ENCODE measurements at places on chromosomes 7 and 10.

- no peak for DNase-seq
Observed at GRCh38 chr10:100817268-100817839, 72.0 kb downstream of the PAX2 start.

DNA sequence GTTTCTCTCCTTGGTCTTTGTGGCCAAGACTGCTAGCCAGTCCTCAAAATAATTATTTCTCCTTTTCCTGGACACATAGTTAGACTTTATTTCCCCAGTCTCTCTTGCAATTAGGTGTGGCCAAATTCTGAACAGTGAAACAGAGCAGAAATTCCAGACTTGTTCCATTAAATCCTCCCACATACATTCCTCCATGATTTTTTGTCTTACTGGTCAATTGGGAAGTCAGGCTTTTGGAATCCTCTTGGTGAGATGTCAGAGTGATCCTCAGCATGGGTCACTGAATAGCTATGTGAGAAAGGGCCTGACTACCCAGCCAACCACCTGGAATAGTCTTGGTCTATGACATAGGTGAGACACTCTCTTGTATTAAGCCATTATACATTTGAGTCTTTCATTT, 164.2 kb downstream of the DGKI start:
- no peak for DNase-seq

DNA sequence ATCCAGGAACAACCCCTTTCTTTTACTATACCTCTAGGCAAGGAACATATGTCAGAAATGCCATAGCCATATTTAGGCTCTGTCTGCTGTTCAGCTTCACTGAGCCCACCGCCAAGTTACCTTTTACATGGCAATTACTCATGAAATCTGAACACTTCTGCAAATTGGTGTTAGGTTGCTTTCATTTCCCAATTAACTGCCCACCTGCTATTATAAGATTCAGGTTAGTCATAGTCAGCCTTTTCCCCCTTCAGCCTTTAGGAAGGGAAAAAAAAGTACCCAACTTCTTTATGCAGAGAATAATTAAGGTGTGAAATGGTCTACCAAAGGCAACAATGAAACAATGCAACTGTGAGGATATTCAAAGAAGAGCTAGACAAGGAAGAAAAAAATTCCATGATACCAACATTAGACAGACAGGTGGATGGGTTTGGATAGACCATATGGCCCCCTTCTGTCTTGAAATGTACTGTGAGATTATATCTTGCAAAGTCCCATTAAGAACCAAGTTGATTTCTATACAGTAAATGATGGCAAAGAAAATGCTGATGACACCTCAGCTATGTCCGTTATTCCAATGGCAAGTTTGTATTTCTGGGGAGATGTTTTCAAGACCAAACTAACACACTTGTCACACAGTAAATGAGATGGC, 442.1 kb upstream of the NRP1 start:
- no peak for DNase-seq

- DNase-seq, result peak; percentile 54
Observed at GRCh38 chr7:23696916-23697441, 13.0 kb upstream of the STK31 start.

- DNase-seq, result no peak
Observed at GRCh38 chr7:30936650-30937245, 25.1 kb downstream of the AQP1 start.

GRCh38 chr10:85642421-85643170, 724.0 kb downstream of the GRID1 start:
- DNase-seq, result no peak

- no peak for DNase-seq
Observed at GRCh38 chr10:47389619-47390018, 5.5 kb upstream of the ZNF488 start.

GRCh38 chr10:67861750-67862432, 22.6 kb upstream of the SIRT1 start:
- no peak for DNase-seq

DNA sequence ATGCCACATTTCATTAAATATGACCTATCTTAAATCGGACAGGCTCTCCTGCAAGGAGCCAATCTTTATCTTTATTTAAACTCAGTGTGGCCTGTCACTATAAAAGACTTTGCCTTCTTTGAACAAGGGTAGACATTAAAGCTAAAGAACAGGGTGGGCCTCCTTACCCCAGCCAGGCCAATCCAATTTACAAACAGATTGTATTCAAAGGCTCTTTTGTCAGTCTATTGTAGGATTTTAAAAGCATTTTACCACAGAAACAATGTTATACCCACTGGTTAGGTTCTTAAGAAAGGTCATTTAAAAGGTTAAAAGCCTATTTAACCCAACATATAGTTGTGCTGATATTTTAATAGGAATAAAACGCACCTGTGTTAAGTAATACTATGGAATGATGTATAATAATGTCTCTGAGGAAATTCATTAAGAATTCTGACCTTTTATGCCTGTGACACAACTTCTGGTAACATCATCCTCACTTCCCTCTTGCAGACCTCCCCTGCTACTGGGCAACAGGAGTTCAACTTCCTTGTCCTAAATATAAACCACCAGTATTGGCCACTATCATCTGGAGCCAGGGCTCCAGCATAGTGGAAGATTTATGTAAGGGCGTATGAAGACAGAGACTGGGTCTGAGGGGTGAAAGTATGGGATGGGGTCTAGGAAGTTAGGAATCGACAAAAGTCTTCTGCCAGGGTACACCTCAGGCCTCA, 32.5 kb downstream of the MTERF1 start:
- no peak for DNase-seq

DNA sequence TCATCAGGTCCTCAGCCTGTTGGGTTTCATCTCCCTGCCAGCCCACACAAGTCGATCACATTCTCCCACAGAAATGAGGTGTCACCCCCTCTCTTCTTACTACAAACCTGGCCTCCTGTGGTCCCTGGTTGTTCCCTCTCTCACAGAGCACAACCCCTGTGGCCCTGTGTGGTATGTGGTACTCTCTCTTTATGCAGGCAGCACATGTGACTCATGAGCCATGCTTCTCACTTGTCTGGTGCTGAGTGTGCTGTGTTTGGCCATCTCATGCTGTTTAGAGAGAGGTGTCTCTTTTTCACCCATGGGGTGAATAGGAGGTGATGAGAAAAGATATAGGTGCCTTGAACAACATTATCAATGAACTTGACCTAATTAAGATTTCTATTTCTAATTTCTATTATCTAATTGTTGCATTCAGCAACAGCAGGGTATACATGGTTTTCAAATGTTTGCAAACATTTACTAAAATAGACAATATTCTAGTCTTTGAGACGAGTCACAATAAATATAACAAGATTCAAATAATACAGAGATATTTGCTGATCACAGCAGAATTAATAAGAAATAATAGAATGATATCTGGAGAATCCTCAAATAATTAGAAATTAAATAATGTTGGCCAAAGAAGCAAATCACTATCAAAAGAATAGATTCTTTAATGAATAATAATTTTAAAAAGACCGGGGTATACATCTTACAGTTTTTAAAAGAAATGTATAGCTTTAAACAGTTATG, 633.8 kb upstream of the IGFBP3 start:
- no peak for DNase-seq

- DNase-seq, result no peak
Observed at GRCh38 chr7:70457883-70458680, 673.9 kb upstream of the GALNT17 start.
